Activated CD4-positive, alpha-beta T cell treated with anti-CD3 and anti-CD28 coated beads, Interleukin-2, Interleukin-4, amounts not matched to agents 100 ng/mL and 50 ng/mL, durations not matched to agents 16 hours and 8 hours (primary cell): ENCODE measurements at places on chromosomes 5 and 9.

- DNase-seq = no peak
These were observed 126.0 kb downstream of the WNK2 start for GRCh38 chr9:93309889-93310425.

- no peak for DNase-seq
These were observed 194.0 kb downstream of the SEMA6A start for GRCh38 chr5:116380621-116381020.

DNA sequence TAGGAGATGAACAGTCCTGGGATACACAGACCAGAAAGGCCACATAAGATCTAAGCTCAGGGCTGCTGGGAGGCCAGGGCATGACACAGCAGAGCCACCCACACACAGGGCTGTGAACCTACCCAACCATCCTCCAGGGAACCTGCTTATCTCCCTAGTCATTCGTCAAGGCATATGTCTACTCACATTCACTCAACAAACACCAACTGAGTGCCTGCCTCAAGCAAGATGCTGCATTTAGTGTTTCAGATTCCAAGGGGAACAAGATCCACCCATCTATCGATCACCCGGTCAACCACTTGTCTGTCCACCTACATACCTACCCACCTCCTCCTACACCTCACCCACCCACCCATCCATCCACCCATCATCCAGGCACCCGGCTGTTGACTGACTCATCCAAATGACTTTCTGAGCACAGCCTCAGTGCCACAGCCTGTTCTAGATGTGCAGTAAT lies 1.9 kb downstream of the DPM2 start:
- DNase-seq = no peak

DNA sequence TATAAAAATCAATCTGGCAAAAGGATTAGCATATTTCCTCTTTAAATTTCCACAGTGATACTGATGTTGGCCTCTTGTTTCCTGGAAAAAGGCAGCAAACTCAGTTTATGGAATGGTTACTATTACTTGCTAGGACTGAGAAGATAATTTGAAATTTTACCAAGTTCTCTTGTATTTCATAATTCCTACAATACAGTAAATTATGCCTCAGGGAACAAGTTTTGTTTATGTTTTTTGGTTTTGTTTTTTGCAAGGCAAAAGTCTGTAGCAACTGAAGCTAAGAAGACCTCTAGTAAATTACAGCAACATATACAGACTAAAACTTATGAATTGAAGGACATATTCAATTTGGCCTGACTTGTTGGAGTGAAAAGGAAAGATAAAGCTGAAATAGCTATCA lies 30.2 kb upstream of the SLCO6A1 start:
- DNase-seq = no peak

DNA sequence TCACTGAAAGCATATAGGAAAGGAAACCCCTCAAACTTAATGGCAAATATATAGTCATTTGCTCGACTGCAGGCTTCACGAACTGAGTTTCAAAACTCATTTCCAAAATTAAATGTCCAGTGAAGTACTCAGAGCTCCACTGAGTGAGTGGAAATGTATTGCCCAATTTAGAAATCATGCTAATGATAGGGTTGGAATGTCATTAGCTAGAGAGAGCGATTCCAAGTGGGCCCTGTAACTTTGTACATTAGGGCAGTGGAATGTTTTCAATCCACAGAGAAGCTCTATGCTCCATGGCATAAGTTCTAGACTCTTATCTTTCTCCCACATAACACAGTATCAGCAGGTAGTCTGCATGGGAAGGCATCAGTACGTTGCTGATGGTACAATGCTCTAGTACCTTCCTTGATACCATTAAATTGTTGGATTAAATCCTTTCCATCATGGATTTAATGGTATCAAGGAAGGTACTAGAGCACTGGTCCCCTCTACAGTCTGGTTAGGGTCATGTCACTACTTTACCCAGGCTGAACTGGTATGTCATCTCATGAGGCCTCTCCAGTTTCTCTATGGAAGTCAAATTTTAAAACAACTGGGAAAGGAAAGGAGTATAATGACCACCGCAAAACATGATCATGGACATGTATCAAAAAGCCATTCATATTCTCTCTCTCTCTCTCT lies 183.2 kb upstream of the RASEF start:
- no peak for DNase-seq

DNA sequence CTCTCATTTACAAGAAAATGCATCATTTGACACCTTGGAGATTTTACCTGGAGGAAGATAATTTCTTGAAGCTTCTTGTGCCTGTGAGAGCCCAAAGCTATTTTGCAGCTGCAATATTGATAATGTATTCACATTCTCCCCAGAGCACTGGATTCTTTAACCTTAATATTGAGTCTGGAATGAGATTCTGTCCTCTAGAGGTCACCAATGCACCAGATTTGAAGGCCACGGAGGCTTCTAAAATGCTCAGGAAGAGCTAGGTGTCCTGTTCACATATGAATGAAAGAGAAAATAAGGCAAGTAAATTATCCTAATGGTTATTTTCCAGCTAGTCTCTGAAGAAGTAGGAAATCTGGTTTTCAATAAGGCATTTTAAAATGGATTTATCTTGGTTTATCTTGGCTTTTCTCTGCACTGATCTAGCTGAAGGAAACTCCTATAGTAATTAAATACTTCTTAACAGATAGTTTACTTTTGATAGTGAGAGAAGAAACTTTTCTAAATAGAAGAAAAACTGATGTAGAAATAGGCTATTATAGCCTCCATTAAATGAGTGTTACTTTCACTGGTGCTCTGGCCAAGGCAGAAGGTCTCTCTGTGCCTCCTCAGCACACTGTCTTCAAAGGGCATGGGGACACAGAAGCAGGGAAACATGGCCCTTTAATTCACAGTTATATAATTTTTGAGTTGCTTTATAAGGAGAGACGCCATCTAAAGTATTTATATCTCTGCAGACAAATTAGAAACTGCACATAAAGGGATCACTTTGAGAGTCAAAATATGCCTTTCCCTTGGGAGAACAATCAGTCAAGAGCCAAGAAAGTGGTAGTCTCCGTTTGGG lies 297.0 kb upstream of the ACTBL2 start:
- peak; percentile 28 for DNase-seq

- no peak for DNase-seq
These were observed 631 bp downstream of the B4GALT7 start for GRCh38 chr5:177600508-177601018.

- no peak for DNase-seq
These were observed 274.4 kb upstream of the SEMA6A start for GRCh38 chr5:116848954-116849581.

GRCh38 chr9:94228616-94229015 lies 30.5 kb upstream of the ZNF169 start:
- DNase-seq = no peak

GRCh38 chr5:111252799-111253545 lies 28.8 kb downstream of the CAMK4 start:
- DNase-seq = no peak

GRCh38 chr9:38390442-38390841 lies 2.1 kb upstream of the ALDH1B1 start:
- no peak for DNase-seq

- DNase-seq = no peak
These were observed 58.6 kb downstream of the STK10 start for GRCh38 chr5:172129256-172129910.

- DNase-seq = no peak
These were observed 56.3 kb upstream of the EXOC3 start for GRCh38 chr5:386432-387341.

GRCh38 chr5:75320371-75320770 lies 16.6 kb upstream of the HMGCR start:
- DNase-seq = no peak

DNA sequence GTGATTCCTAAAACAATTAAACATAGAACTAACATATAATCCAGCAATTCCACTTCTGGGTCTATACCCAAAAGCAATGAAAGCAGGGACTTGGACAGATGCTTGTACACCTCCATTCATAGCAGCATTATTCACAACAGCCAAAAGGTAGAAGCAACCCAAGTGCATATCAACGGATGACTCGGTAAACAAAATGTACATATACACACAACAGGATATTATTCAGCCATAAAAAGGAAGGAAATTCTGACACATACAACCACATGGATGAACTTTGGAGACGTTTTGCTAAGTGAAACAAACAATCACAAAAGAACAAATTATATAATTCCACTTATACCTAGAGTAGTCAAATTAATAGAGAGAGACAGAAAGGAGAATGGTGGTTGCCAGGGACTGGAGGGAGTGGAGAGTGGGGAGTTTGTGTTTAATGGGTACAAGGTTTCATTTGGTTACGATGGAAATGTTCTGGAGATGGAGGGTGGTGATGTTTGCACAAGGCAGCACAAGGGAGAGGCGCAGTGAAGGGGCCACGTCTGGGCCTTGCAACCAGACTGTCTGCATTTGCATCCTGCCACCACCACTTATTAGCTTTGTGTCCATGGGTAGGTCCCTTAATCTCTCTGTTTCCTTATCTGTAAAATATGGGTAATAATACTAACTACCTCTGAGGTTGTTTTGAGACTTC lies 36.3 kb upstream of the RLN1 start:
- peak; percentile 33 for DNase-seq

GRCh38 chr5:76771705-76772405 lies 47.0 kb upstream of the F2RL1 start:
- no peak for DNase-seq

GRCh38 chr9:16030528-16031185 lies 477.8 kb downstream of the CCDC171 start:
- DNase-seq = peak; percentile 14

- DNase-seq = peak; percentile 88
These were observed 4.6 kb downstream of the SURF4 start for GRCh38 chr9:133371261-133371711.

DNA sequence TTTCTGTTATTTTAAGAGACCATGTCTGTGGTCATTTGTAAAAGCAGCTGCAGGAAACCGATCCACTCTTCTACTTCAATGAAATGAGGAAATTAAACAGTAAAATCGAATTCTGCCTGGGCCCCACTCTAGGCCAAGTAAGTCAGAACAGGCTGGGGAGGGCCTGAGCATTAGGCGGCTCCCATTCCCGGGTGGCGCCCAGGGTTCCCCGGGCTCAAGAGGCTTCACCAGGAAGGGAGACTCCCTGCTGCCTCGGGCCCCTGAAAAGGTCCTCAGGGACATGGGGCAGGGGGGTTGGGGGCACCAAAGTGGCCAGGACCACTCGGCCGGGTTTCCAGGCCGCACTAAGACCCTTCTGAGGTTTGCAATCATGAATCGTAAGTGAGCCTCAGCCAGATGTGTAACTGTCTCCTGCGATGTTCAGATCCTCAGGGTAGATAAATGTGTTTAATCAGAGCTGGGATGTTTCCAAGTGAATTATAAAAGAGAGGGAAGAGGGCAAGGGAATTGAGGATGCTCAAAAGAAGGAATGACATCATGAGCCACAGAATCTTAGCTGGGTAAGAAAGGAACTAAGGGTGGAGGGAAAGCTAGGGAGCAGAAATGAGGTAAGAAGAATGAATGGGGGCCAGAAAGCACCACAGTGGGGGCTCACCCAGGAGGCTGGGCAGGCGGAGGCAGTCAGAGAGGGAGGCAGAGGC lies 24.6 kb downstream of the MED10 start:
- DNase-seq = no peak

- peak; percentile 22 for DNase-seq
These were observed 28.5 kb downstream of the NFIL3 start for GRCh38 chr9:91395106-91395552.

DNA sequence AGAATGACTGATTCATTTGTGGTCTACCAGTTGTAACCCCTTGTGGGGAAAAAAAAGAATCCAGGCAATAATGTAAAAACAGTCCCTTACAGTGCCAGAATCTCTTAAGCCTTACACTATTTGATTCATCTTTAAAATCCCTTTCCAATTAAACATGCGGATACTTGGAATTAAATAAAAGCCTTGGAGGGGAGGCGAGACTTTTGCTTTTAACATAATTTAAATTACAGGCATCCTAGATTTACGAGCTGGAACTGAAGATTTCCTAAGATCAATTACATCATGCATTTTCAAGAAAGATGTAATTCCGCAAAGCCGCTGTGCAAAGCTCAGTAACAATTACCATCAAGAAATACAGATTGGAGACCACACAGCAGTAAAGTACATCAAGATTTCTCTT lies 370.2 kb downstream of the MTRR start:
- DNase-seq = no peak

- no peak for DNase-seq
These were observed 40.6 kb upstream of the OLFM1 start for GRCh38 chr9:135046739-135047350.
